Osteocyte (in vitro differentiated cells): ENCODE measurements at places on chromosomes 5 and 9. TPM values are rescaled to one million over a fixed set of nuclear protein-coding genes. Genes with fewer than 3 reads are reported as not detected.
A peak's percentile ranks its signal among the peaks of the same experiment; 100 is the strongest.

SAXO1 gene
- total RNA-seq: not detected in 2 replicates

DNA sequence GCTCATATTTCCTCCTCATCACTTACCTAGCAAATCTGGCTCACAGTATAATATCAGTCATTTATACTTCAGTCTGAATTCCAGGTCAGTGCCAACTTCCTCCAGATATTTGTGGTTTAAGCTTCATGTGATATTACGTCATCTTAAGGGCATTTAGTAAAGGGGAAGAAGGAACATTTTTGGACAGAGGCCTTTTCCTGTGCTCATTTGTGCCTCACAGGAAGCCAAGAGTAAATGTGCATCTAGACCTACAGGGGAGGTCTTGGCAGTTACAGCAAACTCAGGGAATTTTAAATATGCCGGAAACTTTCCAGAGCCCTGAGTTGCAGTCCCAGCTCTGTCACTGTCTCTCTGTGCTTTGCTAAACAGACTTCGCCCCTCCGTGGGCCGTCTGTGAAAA, 12.3 kb upstream of the KCNIP1 start:
- H3K4me1 ChIP-seq: peaks cover 30% of the 10 kb centered on the region
- no peaks in the 10 kb centered on the region for H3K36me3 ChIP-seq
- peak overlapping the region; percentile 73 for H3K27ac ChIP-seq
- DNase-seq: no peak

DNA sequence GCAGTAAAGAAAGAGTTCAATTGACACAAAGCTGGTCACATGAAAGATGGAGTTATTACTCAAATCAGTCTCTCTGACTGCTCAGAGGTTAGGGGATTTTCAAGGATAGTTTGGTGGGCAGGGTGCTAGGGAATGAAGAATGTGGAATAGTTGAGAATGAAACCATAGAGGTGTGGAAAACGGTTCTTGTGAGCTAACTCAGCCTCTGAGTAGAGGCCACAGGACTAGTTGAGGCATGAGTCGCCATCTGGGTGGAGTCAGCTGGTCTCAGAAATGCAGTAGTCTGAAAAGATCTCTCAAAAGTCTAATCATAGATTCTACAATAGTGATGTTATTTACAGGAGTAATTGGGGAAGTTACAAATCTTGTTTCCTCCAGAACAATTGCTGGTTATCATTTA, 178.9 kb upstream of the SPEF2 start:
- peaks cover 17% of the 10 kb centered on the region for H3K27me3 ChIP-seq
- no peak for DNase-seq
- peaks cover 7% of the 10 kb centered on the region for H3K4me1 ChIP-seq
- no peak overlapping the region for H3K4me3 ChIP-seq
- no peaks in the 10 kb centered on the region for H3K36me3 ChIP-seq

- H3K4me1 ChIP-seq: peaks cover 42% of the 10 kb centered on the region
- peak overlapping the region; percentile 92 for H3K4me3 ChIP-seq
Observed at GRCh38 chr9:127448112-127448805, 2.9 kb downstream of the RPL12 start.

DNA sequence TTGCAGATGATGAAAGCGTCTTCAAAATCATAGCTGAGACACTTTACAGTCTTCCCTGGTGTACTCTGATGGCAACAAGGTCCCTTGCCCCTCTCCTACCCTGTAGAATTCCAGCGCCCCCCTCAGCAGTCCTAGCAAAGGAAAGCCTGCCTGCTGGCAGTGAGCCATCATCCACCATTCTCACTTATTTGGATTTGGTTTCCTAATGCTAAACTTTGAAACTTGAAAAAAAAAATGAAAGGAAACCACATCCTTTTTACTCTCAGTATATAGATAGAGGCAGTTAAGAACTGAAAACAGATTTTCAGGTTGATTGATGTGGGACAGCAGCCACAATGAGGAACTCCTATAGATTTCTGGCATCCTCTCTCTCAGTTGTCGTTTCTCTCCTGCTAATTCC, at the start of gene GZMA:
Gene GZMA (plus strand): TSS at position 299 of the 400 bp plus-strand sequence. CDS start 37 bp downstream, at position 336.
- peaks cover 31% of the 10 kb centered on the region for H3K27me3 ChIP-seq
- no peaks in the 10 kb centered on the region for H3K4me1 ChIP-seq
- no peak within 1 kb of the TSS for H3K4me3 ChIP-seq

ZNF879 gene
- 4.2 and 5.2 TPM in 2 replicates for total RNA-seq

FAM153A gene
- not detected in 2 replicates for total RNA-seq

GRCh38 chr5:137101544-137101943, 397.6 kb downstream of the SPOCK1 start:
- peaks cover 11% of the 10 kb centered on the region for H3K36me3 ChIP-seq
- no peaks in the 10 kb centered on the region for H3K4me1 ChIP-seq
- no peak overlapping the region for H3K4me3 ChIP-seq
- no peaks in the 10 kb centered on the region for H3K27me3 ChIP-seq
- H3K27ac ChIP-seq: no peak overlapping the region
